Stimulated activated CD8-positive, alpha-beta memory T cell treated with anti-CD3 and anti-CD28 coated beads, Interleukin-7, amount 100 ng/mL, for 24 hours (primary cell): ENCODE measurements at places on chromosomes 7 and 10.

- DNase-seq, result no peak
Measured at GRCh38 chr7:47194516-47195057, 387.3 kb downstream of the TNS3 start.

GRCh38 chr7:18350678-18351077 is 144.9 kb upstream of the HDAC9 start:
- DNase-seq, result no peak

GRCh38 chr7:18895456-18895855 is 222.0 kb downstream of the TWIST1 start:
- no peak for DNase-seq

- DNase-seq, result no peak
Measured at GRCh38 chr7:155233311-155234157, 64.1 kb upstream of the INSIG1 start.

DNA sequence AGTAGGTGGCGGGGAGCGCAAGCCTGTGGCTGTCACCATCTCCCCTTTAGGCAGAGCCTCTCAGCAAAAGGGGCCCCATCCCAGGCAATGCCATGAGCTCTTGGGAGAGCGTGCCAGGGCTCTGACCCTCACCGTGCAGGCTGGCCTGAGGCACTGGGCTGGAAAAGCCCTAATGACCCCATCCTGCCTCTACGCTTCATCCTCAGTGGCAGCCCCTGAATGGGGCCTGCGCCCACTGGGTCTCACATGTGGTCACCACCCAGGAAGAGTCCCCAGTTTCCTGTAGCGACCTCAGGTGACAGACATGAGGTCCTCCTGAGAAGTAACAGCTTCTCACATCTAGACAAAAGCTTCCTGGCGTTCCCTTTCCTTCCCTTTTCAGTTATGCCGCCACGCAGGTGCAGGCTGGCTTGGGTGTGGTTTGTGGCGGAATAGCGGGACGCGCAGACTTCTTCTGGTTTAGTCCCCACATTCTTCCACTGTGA is 59.2 kb downstream of the CLEC2L start:
- DNase-seq, result no peak

- no peak for DNase-seq
Measured at GRCh38 chr7:34869057-34869456, 168.2 kb downstream of the DPY19L1 start.

DNA sequence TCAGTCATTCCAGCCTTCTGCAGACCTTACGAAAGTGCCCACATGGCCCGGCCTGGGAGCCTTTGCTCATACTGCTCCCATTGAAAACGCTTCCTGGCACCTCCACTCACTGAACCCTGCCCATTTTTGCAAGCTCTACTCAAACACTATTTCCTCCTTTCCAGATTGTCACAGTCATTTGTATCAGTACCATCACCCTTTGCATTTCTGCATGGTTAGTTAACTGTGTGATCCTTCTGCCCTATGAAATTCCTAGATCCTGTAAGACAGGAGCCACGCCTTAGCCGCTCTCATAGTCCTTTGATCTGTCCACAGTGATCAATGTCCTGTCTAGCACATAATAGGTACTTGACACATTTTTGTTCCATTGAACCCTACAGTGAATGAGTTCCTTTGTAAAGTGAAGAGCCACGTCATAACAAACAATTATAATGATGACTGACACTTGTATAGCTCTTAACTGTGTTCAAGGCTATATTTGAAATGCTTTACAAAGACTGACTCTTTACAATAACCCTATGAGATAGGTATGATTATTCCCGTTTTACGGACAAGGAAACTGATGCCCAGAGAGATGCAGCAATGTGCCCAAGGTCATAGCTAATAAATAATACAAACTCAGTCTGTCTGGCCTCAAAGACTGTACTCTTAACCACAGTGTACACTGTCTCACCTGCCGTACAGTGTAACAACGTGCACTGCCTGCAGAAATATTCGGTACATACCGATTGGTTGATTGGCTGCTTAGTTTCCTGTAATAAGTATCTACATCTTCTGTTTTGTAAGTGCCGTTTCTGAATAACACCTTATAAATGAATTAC is 16.6 kb upstream of the ITIH2 start:
- no peak for DNase-seq

DNA sequence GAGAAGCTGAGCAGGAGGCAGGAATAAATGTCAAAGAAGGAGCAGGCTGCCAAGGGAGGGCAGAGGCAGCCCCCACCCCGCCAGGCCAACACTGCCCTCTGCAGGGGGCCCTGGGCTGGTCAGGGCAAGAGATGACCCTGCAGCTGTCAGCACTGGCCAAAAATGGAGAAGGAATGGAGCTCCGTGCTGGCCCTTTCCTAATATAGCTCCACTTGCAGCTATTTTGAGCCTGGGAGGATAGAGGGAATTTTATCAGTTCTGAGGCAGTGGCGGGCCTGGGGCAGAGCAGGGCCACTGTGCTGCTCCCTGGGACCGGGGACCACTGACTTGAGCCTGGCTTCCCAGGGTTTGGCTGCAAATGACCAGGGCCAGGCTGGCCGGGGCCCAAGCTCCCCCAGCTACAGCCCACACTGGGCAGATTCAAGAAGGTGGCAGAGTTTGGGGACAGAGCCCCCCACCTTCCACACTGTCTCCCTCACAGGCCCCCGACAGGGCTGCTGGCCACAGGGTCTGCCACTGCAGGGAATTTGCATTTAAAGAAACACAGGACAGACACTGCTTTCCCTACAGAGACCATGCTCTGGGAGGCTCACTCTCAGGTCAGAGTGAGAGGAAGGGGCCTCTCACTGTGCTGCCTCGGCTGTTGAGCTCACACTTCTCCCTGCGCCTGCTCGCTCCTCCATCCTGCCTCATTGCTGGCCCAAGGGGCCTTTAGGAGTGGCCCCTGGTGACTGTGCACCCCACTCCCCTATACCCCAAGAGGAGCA is 16.2 kb downstream of the LDB3 start:
- no peak for DNase-seq

DNA sequence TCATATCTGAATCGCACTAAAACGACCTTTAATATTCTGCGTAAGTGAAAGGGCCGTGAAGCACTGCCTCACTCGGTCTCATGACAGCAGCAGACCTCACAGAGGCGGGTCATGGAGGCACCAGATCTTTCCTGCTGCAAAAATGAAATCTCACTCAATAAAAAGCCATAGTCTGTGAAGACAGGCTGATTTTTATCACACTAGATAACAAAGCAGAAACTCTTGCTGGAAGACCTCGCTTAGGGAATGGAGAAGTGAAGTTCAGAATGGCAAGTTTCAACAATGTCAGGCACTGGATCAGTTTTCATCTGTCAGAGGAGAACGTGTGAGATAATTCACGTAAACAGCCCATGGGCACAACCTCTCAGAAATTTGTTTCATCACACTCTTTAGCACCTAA is 8.0 kb downstream of the SEPHS1 start:
- no peak for DNase-seq

DNA sequence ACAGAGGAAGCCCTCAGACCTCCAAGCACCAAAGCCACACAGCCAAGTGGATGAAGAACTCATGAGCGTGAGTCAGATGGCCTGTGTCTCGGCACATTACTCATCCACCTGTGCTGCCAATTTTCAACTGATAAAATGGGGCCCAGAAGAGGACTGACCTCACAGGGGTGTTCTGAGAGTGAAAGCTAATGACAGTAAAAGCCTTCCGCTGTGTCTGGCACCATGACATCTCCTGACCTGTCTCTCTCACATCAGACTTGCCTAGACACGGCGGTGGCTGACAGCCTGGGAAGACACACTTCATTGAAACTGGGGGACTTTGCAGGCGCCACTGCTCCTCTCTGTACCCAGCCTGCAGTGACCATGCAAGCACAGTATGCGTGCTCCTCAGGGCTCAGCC is 8.3 kb upstream of the SLC18A3 start:
- no peak for DNase-seq

GRCh38 chr7:26187380-26188205 is 13.0 kb downstream of the HNRNPA2B1 start:
- DNase-seq, result no peak

- DNase-seq, result no peak
Measured at GRCh38 chr7:7989616-7990440, 21.2 kb downstream of the GLCCI1 start.

- no peak for DNase-seq
Measured at GRCh38 chr7:7271094-7271874, 88.9 kb downstream of the C1GALT1 start.

DNA sequence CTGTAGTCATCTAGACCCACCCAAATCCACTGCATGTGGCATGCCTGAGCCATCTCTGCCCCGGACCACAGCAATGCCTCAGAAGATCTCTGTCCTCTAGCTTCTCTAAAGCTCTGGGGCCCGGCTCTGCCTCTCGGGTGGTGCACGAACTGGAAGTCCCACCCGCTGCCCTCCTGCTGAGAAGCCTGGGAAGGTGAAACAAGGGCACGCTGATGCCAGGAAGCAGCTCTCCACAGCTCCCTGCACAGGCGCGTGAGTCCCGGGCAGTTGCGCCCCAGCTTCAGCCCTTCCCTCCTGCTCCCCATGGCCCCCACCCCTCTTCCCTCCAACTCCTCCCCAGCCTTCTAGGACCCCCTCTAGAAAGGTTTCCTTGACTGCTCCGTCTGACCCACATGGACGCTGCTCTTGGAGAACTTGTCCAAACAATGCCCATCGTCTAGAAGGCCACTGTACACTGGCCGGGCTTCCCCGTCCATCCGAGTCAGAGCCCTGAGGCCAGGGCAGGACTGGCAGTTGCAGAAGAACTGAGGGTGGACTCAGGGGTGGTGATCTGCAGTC is 12.8 kb downstream of the KCNH2 start:
- DNase-seq, result no peak

DNA sequence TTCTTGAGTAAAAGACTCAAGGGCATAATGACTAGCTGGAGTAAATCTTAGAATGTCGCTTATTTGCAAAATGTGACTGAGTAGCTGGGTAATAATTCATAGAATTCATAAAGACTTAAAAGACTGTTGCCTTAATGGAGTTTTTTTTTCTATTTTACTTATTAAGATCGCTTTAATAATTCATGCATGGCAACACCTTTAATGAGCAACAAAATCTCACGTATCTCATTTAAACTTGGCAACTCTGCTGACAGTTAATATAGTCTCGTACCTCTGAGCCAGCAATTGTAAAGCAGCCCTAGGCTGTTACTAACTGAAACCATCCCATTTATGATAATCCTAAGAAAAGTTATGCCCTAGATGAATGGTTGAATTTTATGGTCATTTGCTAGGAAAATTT is 87.8 kb upstream of the SLC26A5 start:
- no peak for DNase-seq

DNA sequence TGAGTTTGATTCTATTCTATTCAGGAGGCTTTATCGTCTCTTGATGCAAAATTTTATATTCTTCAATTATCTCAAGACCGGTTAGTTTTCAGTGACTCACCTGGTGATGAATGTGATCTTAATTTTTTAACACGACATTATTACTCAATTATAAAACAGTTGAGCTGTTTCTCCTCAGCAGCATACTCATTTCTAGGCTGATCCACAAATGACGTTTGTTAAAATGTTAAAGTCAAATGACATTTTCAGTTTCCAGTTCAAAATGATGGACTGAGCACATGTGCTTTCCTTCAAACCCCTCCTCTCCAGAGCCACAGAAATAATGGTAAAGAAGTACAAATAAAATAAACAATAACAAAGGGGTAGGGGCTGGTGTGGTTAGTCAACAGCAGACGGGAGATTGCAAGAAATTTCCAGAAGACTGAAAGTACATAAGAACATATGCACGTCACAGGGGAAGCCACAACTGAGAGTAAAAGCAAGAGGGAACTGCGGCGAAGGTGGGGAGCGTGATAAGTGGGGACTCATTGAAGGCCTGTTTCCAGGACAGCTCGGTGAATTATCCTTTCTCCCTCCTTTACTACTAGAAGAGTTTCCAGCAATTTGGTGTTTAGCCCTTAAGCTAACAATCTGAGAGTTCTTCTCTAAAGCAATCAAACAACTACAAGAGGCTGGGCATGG is 10.9 kb downstream of the MACROH2A2 start:
- DNase-seq, result no peak

GRCh38 chr7:25167262-25167843 is 42.3 kb upstream of the CYCS start:
- no peak for DNase-seq

DNA sequence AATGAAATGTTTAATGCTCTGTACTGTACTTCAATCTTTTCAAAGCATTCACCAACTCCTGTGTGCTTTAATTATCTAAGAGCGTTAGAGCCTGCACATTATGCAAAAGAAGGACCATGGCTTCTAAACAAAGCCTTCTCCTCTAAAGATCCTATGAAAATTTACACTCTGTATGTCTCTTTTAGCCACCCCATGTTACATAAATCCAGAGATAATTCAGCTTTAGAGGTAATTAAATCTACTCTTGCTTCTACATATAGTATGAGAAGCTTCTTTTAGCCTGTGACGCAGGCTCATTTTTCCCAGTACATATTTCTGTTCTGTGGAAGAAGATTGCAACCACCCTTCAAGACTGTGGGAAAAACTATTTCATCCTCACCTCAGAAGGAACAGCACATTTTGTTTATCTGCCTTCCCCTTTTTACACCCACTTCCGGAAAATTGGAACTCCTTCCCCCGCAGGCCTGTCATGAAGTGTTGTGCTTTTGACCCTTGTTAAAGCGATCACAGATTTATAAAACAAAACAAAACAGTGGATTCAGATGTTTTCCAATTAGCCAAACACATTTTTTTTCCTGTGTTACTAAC is 8.1 kb upstream of the TAS2R16 start:
- DNase-seq, result no peak

DNA sequence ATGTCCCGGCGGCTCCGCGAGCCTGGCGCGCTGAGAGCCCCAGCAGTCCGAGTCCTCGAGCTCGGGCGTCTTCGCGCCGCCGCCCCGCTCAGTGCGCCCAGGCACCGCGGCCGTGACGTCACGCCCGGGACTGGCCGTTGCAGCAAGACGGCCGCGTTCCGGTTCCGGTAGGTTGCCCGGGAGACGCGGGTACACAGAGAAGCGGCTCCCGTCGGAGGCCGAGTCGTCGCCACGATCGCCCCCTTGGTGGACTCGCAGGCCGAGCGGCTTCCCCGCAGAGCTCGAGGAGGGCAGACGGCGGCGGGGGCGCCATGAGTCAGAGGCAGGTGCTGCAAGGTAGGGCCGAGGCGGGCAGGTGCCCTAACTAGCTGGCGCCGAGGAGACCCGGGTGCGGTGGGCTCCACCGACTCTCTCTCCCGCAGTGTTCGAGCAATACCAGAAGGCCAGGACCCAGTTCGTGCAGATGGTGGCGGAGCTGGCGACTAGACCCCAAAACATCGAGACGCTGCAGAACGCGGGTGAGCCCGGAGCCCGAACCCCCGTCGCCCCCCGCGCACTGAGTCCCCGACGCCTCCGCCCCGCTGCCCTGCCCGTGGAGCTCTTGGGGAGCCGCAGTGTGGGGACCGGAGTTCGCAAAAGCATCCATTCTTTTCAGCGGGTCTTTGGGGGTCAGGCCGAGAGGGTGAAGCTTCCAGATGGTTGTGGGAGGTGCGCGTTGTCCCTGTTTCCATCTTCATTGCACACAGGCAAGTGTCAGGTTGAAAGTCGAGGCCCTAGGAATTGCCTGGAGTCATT is at the start of gene SPAG6:
SPAG6 (plus strand) TSS at position 196 of the 795 bp plus-strand sequence; CDS start at position 312, 116 bp downstream.
- no peak for DNase-seq
